ENCODE measurements at places on chromosomes 7 and 10.

DNA sequence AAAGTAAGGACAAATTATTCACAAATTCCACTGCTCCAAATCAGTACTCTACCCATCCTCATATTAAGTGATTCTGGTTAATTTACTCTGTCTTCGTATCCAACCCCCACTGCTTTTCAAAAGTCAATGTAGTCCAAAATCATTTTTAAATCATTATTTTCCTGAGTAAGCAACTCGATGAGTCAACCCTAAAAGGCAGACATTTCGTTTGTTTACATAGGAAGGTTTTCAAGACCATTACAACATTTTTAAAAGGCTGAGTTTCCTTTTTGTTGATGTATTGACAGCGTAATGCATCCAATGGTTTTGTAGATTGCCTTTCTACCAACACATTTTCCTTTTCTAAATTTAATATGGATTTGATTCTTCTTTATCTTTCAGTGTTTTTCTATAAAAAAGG lies 523.0 kb upstream of the ANKRD30A start:
- no peak for DNase-seq

- no peak for DNase-seq
Measured at GRCh38 chr10:130041451-130042371, 68.9 kb downstream of the C10orf143 start.

GRCh38 chr7:33503736-33504135 lies 374.4 kb downstream of the BBS9 start:
- no peak for DNase-seq

- no peak for DNase-seq
Measured at GRCh38 chr7:108299251-108299973, 156.8 kb downstream of the NRCAM start.

GRCh38 chr7:106190589-106191330 lies 78.6 kb upstream of the SYPL1 start:
- DNase-seq: no peak

DNA sequence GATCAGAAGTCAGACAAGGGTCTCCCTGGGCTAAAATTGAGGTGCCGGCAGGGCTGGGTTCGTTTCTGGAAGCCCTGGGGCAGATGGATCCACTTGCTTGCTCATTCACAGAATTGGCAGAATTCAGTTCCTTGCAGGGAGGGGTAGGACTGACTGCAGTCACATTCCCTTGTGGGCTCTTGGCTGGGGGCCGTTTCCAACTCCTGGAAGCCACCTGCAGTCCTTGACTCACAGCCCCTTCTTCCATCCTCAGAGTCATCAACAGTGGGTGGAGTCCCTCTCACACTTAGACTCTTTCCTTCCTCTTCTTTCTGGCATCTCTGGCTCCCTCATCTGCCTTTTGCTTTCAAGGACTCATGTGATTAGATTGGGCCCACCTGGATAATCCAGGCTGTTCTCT lies 54.6 kb upstream of the NANOS1 start:
- no peak for DNase-seq

- no peak for DNase-seq
Measured at GRCh38 chr7:81574723-81575326, 195.0 kb downstream of the HGF start.

DNA sequence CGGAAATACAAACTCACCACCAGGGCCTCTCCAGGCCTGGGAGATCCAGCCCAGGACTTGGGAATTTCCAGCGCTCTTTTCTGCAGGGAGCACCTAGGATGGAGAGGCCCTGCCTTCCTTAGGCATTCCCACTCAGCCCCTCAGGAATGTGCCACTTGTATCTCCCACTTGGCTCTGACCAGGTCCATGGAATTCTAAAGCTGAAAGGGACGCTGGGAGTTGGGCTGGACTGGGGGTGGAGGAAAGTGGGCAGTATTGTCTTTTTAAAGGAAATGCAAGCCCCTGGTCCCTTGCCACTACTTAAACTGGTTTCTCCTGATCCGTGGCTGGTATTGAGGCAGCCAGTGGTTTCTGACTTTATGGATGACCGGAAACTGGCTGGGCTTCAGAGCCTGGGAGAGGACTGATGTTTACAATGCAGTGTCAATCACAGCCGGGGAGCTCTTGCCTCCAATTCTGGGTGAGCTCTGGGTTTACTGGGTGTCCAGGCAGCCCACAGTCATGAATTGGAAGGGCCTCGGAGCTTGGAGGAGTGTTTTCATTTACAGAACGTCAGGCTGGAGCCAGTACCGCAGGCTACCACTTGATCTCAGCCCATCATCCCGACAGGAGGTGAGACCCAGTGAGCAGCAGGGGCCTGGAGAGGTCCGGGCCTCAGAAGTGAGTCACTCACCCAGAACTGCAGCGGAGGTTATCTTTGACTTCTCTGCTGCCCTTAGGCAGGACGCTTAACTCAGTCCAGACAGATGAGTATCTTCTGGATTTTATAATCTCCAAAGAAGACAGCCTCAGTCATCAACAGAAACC lies 27.3 kb downstream of the AGAP3 start:
- DNase-seq: no peak
